H9 (cell line): ENCODE measurements at places on chromosomes 16 and 17. TPM values are rescaled to one million over a fixed set of nuclear protein-coding genes. Genes with fewer than 3 reads are reported as not detected.
A peak's percentile ranks its signal among the peaks of the same experiment; 100 is the strongest.

TMEM235 gene
- 0.13 and 0.28 TPM in 2 replicates for total RNA-seq

DNA sequence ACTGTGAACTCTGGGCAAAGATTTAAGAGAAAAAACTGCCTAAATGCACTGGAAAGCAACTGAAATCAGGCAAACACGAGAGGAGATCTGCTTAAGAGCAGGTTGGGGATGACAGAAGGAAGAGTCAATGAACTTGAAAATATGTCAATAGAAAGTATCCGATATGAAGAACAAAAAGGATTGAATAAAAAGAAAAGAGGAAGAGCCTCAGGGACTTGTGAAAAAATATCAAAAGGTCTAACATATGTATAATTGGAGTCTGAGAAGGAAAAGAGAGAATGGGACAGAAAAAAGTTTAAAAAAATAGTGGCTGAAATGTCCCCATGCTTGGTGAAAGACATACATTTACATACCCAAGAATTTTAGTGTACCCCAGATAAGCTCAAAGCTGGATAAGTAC is 195.5 kb downstream of the COPRS start:
- no peak for DNase-seq

DNA sequence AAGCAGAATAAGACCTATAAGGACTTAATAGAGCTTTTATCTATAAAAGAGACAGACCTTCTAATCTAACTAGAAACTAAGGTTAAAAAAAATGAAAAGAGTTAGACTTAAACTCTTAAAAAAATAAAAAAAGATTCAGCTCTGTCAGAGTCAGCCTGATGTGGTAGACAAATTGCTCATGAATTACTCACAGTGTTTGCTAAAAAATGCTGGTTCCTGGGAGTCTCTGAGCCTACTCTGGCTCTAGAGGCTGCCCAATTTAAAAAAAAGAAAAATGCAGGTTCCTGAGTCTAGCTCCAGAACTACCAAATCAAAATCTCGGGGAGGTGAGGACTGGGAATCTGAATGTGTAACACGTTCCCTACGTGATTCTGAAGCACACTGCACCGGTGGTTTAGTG is 18.1 kb downstream of the SOST start:
- no peak for DNase-seq

DNA sequence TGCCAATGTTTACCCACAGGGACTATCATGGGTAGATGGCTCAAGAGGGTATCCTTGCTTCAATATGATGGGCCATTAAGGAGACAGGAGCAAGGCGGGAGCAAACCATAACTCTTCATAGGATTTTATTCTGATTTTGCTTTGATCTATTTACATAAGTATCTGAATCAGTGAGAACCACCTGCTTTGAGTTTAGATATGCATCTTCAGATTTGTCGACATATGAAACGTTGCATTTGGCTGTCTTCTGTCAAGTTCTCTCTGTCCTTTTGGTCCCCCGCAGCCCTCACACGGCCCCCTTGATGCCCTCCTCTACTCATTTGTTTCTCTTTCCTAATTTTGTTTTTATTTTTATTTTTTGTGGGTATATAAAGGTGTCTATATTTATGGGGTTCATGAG is 16.2 kb downstream of the WWOX start:
- DNase-seq: no peak

GRCh38 chr17:55649957-55650597 is 72.6 kb downstream of the TMEM100 start:
- no peak for DNase-seq

GRCh38 chr16:84699147-84699711 is 571 bp upstream of the USP10 start:
- no peak for DNase-seq

GRCh38 chr17:66177048-66177447 is 14.9 kb downstream of the CEP112 start:
- DNase-seq: no peak

DNA sequence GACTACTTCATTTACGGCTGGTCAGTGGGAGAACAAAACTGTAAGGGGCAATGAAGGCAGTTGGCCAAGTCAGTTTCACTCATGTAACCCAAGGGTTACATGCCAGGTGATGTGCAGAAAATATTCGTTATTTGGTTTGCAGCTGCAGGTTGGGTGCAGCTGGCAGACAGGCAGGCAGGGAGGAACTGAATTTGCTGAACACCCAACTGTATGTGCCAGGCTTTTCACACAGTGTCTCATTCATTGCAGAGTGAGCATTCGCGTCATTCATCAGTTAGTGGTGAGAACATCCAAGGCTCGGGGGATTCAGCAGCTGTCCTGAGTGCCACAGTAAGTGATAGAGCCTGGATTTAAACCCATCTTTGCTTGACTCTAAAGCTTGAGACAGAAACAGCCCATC is 59.7 kb downstream of the ABCC6 start:
- DNase-seq: no peak

GRCh38 chr17:51598824-51599223 is 338.5 kb downstream of the UTP18 start:
- peak; percentile 57 for DNase-seq

- no peak for DNase-seq
These were observed 77.5 kb upstream of the MSI2 start for GRCh38 chr17:57178839-57179238.

VMO1 gene
- 0.31 TPM in 1 of 2 replicates, not detected in the other for total RNA-seq

ZNF629 gene
- total RNA-seq: 20.0 TPM in 2 replicates

GRCh38 chr16:53631236-53632025 is 72.2 kb downstream of the RPGRIP1L start:
- no peak for DNase-seq

TMEM106A gene
- total RNA-seq: 3.7 and 4.5 TPM in 2 replicates

OMG gene
- total RNA-seq: not detected in 2 replicates

MYH8 gene
- total RNA-seq: not detected in 2 replicates

DNA sequence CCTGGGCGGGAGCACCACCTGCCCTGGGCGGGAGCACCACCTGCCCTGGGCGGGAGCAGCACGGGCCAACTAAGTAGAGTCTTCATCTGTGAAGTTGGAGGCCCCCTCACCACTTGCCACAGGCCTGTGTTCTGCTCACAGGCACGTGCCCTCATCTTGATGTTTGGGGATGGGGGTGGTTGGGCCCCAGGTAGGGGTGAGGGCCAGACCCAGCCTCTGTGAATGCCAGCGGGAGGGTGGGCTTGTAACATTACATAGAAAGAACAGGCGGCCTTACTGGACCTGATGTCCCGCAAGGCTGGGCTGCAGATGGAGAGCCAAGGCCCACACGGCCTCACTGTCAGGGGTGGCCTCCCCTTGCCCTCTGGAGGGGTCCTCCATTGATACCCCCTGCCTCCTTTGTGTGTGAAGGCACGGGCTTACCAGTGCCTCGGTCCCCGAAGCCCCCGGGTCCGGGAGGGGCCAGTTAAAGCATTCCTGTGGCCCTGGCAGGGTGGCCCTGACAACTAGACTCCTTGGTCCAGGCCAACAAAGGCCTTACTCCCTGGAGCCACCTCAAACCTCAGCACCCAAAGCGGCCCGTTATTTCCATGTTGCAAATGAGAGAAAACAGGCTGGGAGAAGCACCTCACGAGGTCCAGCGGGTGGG is 1.1 kb upstream of the SLC16A3 start:
- no peak for DNase-seq

CDH5 gene
- 0.20 TPM in 1 of 2 replicates, not detected in the other for total RNA-seq

DNA sequence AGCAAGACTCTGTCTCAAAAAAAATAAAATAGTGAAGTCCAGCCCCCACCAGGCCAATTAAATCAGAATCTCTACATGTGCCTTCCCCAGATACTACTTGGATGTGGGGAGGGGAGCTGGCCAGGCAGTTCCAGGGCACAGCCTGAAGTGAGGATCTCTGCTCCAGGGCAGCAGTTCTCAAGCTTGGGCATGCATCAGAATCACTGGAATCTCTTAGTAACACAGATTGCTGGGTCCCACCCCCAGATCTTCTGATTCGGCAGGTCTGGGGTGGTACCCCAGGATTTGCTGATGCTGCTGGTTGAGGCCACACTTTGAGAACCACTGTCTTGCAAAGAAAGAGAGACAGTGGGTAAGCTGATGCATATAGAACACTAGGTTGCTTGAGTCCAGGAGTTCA is 8.3 kb upstream of the CDH5 start:
- DNase-seq: no peak

DNA sequence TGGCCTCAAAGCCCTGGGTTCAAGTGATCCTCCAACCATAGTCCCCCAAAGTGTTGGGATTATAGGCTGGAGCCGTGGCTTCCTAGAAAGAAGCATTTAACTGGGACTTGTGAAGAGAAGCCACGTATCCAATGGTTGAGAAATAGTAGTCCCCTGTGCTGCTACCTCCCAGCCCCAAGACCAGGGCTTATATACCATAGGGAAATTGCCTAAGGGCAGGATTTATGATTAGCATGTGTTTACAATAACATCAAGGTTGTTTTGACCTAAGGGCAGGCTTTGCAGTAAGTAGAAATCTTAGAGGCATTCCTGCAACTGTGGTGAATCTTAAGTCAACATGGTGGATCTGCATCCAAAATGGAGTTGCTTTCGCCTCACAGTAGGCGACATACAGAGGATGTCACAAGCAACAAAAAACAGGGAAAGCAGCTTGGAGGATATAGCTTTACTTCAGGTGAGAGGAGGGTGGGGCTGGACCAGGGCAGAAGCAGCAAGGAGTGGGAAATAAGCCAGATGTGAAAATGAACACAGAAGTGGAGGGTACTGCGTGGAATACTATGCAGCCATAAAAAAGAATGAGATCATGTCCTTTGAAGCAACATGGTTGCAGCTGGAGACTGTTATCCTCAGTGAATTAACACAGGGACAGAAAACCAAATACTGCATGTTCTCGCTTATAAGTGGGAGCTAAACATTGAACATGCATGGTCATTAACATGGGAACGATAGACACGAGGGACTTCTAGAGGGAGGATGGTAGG is 18.7 kb upstream of the NSMCE1 start:
- no peak for DNase-seq

DNA sequence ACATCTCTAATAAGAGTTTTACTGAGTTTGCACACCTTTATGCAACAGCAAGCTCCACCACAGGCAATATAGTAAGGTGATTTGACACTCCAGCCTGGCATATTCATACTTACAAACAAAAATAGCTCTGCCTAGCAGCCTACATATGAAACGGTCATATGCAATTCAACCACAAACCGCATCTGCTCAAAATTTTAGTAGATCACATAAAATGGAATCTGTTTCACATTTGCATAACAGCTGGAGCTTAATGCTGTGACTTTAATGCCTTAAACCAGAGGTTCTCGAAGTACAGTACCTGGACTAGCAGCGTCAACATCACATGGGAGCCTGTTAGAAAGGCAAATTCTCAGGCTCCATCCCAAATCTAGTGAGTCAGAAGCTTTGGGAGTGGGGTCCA is 578.4 kb downstream of the CDH11 start:
- no peak for DNase-seq

DNA sequence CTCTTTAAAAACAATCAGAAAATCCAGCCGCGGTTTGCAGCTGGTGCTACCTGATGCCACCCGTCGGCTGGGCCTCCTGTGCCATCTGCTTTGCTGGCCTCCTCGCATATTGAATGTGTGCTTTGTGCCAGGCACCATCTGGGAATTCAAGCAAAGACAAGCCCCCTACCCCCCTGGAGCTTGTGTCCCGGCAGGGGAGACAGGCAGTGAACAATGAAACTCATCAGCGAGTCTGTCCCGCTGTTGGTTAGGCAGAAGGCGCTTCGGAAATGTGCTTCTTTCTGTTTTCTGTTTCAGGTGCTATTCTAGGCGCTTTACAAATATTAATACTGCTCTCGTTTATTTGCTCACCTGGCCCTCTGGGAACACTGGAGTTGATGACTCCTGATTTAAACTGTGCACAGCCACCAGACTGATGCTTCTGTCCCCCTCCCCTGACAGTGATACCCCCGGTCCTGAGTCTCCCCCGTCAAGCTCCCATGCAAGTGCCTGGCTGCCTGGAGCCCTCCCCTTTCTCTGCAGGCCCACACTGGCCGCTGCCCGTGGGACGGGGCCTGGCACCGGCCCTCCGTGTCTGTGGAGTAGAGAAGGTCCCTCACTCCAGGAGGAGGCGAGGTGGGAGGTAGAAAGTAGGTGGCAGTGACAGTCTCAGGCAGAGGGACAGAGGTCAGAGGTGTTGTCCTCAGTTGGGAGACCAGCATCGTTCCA is 126.1 kb upstream of the PLCG2 start:
- DNase-seq: no peak

DNA sequence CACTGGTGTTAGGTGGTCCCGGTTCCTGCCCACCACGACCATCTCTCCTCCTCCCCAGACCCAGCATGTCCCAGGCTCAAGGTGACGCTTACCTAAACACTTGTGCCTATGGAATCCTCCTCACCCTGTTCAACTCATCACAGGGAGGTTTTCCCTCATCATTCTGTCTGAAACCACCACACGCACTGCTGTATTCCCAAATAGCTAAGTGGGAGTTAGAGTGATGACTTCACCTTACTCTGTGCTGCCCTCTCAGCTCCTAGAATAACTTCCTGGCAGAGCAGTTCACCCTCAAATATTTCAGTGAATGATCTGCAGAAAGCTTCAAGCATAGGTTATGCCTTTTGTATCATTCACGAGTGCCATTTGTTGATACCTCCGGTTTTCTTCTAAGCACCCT is 216.5 kb downstream of the CPPED1 start:
- DNase-seq: no peak

DNA sequence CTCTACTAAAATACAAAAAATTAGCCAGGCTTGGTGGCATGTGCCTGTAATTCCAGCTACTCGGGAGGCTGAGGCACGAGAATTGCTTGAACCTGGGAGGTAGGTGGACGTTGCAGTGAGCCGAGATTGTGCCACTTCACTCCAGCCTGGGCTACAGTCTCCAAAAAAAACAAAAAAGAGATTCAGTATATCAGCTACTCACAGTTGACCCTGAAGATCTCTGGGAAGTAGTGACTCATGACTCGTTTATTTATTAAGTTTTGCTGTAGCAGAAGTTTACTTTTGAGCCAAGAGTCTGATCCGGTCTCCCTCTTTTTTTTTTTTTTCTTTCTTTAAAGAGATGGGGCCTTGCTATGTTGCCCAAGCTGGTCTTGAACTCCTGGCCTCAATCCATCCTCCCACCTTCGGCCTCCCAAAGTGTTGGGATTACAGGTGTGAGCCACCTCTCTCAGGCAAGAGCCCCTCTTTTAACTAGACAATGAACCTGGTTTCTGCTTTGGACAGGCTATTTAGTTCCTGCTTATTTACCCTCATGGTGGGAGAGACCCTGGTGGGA is 4.4 kb downstream of the MVP start:
- DNase-seq: no peak

SSH2 gene
- 11.8 and 14.6 TPM in 2 replicates for total RNA-seq

MCRIP1 gene
- 117 and 118 TPM in 2 replicates for total RNA-seq

DNA sequence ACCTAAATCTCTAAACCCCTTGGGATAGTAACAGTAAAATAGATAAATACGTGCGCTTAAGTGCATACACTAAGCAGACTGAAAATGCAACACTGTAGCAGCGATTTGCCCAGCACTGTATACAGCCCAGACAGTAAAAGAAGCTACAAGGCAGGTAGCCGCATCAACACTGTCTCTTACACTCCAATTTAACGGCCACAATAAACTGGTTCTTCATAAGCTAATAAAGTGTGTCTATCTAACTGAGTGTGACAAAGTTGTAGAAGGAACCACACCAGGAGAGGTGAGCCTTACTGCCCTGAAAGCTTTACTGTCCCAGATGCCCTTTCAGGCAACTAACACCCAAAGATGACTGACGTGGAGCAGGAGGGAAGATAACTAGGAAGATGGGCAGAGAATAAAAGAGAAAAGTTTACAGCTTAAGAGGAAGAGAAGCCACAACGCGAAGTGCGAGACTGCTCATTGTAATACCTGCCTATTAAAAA is 847 bp downstream of the ZDHHC7 start:
- no peak for DNase-seq

- no peak for DNase-seq
These were observed 13.8 kb upstream of the CDR2 start for GRCh38 chr16:22388101-22388644.

GRCh38 chr16:89395150-89396142 is 94.9 kb downstream of the ANKRD11 start:
- DNase-seq: no peak
